ENCODE measurements at places on chromosomes 3 and 15.

DNA sequence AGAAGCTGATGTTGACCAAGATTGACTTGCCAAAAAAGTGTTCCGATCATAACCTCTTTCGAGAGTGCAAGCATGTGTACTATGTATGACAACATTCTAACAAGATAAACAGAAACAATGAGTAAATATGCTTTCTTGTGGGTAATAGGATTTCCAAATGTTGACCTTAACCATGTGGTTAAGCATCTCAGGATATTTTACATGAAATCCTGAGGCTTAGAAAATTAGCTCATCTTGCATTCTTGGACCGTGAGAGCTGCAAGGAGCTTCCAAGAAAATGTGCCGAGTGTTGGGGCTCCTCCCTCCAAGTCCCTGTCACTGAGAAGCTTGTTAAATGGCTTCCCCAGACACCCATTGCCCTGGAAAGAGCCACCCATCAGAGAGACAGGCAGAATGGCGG is 50.1 kb downstream of the C3orf20 start:
- DNase-seq: no peak

DNA sequence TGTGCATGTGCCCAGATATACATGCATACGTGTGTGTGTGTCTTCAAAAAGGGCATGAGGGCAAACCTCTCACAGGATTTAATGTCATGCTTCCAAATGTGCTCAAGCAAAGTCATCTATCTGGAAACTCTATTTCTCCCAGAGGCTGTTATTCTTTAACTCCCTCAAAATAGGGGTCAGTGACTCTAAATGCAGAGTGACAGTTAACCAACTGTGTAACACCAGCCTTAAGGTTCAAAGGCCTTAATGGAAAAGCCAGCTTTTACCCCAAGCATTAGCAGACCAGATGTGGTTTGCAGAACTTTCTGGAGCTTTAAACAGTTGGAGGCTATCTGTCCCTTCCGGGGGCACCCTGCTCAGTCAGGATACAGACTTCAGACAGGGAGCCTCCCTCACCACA is 70.4 kb upstream of the SLC7A14 start:
- no peak for DNase-seq

- no peak for DNase-seq
Measured at GRCh38 chr3:47825590-47825989, 22.7 kb downstream of the DHX30 start.

GRCh38 chr3:151330899-151331298 is 1.6 kb upstream of the P2RY13 start:
- DNase-seq: no peak

DNA sequence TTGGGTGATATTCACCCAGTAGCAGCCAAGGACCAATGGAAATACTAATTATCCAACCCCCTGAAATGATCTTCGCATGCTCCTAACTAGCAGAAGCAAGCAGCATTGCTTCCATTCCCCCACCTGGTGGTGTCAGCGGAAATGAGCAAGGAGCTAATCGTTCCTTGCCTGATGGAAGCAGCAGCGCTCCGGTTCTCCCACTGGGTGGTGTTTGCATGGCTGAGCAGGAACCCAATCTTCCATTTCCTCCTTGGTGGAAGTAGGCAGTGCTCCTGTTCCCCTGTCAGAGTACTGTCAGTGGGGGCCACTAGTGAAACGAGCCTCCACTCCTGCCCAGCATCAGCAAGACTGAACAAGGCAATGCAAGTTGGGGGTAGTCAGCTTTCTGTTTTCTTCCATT is 311.5 kb downstream of the CACNA2D3 start:
- DNase-seq: no peak

Measured in coronary artery (tissue), 2 donors.